Diencephalon (tissue), 1 donor: ENCODE measurements at places on chromosomes 13 and 19. TPM values are rescaled to one million over a fixed set of nuclear protein-coding genes. Genes with fewer than 3 reads are reported as not detected.

CD320 gene
- 19.1 TPM for total RNA-seq

OR10H5 gene
- not detected for total RNA-seq

SPTBN4 gene
- total RNA-seq, result 39.7 TPM

CYSLTR2 gene
- total RNA-seq, result 3.7 TPM

LYL1 gene
- total RNA-seq, result 3.9 TPM

FFAR2 gene
- total RNA-seq, result 0.23 TPM
